ENCODE measurements at places on chromosomes 3 and 15. TPM values are rescaled to one million over a fixed set of nuclear protein-coding genes. Genes with fewer than 3 reads are reported as not detected.

Gene GRK7
- total RNA-seq: under 0.01 TPM

Gene ESYT3
- 0.09 TPM for total RNA-seq

Gene PLSCR2
- 0.18 TPM for total RNA-seq

Gene CRYGS
- 2.2 TPM for total RNA-seq

Gene PIF1
- 6.3 TPM for total RNA-seq

Gene NEO1
- total RNA-seq: 0.09 TPM

Gene RHOA
- total RNA-seq: 507 TPM

Gene TMC3
- not detected for total RNA-seq

Gene LEKR1
- total RNA-seq: 0.09 TPM

Gene GALNT15
- total RNA-seq: 1.2 TPM

Gene NR2E3
- 0.09 TPM for total RNA-seq

Gene CHRD
- 0.28 TPM for total RNA-seq

Gene DAZL
- not detected for total RNA-seq

Gene BFSP2
- total RNA-seq: not detected

Gene SLC9C1
- total RNA-seq: 0.09 TPM

Gene NANOGP8
- not detected for total RNA-seq

Gene TMEM207
- total RNA-seq: not detected

Gene PARP3
- 12.4 TPM for total RNA-seq

Gene KIF7
- total RNA-seq: 9.5 TPM

Gene KBTBD13
- total RNA-seq: not detected

Gene SUSD5
- total RNA-seq: 1.9 TPM

Gene MKRN2OS
- not detected for total RNA-seq

Gene NOX5
- total RNA-seq: under 0.01 TPM

Gene PRICKLE2
- total RNA-seq: 5.9 TPM

Gene PLA2G4D
- total RNA-seq: not detected

Gene ZBTB47
- 16.2 TPM for total RNA-seq

Gene BSN
- total RNA-seq: under 0.01 TPM

Gene ECE2
- total RNA-seq: not detected

Gene ARPIN
- total RNA-seq: 8.4 TPM

Gene PPP1R2
- total RNA-seq: 104 TPM

Gene KCNMB2
- not detected for total RNA-seq

Measured in endothelial cell of coronary artery (primary cell).